Hematopoietic multipotent progenitor cell treated with erythropoietin and hydrocortisone succinate and interleukin-3 and kit ligand, for 6 days (in vitro differentiated cells): ENCODE measurements at places on chromosomes 16 and 17.
A peak's percentile ranks its signal among the peaks of the same experiment; 100 is the strongest.

GRCh38 chr17:33583518-33584417 lies 290.7 kb upstream of the ASIC2 start:
- DNase-seq: no peak

- DNase-seq: no peak
Observed at GRCh38 chr16:87790292-87791100, 24.7 kb upstream of the KLHDC4 start.

DNA sequence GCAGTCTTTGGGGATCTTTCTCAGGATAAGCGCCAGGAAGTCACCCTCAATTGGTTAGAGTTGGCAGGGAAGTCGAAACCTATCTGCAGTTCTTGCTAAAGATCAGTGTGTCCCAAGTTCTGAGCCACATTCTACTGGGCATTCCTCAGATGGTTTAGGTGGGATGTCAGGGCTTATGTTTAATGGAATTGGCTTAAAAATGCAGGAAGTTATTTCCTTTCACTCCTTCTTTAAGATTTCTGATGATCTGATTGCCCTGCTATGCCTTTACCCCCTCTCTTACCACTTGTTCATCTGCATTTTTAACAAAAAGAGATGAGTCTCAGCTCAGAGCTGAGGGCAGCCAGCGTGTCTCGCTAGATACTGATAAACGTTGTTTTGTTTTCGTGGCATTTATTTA lies 30.8 kb downstream of the FOXL1 start:
- no peak for DNase-seq

DNA sequence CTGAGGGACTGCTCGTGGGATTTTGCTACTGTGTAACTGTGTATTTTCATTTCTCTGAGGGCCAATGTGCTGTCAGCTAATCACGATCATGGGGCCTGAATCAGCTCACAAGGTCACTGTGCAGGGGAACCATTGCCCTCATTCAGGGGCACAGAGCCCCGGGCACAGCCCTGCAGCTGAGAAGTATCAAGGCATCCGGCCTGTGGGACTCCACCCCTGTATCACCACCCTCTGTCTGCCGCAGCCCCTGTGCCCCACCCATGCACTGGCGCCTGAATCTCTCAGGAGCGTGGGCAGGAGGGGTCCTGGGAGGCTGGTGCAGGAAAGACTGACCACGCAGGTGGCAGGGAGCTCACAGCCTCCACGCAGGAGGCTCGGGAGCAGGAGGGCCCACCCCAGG lies 43.4 kb upstream of the RASD1 start:
- peak; percentile 34 for DNase-seq

- DNase-seq: no peak
Observed at GRCh38 chr16:10093576-10093975, 88.7 kb downstream of the GRIN2A start.

- no peak for DNase-seq
Observed at GRCh38 chr16:58644108-58644507, 14.5 kb upstream of the CNOT1 start.

DNA sequence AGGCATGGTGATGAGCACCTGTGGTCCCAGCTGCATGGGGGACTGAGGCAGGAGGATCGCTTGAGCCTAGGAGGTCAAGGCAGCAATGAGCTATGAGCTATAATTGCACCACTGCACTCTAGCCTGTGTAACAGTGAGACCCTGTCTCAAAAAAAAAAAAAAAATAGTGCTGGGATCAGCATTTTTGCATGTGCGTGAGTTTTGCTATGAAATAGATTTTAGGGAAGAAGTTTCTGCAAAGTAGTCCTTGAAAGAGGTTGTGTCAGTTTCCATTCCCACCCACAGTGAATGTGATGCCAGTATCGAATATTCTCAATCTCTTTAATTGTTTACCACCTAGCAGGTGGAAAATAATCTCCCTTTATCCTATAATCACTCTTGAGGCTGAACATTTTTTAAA lies 26.3 kb upstream of the ARHGAP17 start:
- DNase-seq: no peak

GRCh38 chr17:74049167-74049966 lies 154.1 kb upstream of the RPL38 start:
- no peak for DNase-seq

GRCh38 chr16:19130385-19130784 lies 16.6 kb downstream of the ITPRIPL2 start:
- no peak for DNase-seq

GRCh38 chr17:46982577-46982976 lies 3.5 kb upstream of the RPRML start:
- DNase-seq: no peak

DNA sequence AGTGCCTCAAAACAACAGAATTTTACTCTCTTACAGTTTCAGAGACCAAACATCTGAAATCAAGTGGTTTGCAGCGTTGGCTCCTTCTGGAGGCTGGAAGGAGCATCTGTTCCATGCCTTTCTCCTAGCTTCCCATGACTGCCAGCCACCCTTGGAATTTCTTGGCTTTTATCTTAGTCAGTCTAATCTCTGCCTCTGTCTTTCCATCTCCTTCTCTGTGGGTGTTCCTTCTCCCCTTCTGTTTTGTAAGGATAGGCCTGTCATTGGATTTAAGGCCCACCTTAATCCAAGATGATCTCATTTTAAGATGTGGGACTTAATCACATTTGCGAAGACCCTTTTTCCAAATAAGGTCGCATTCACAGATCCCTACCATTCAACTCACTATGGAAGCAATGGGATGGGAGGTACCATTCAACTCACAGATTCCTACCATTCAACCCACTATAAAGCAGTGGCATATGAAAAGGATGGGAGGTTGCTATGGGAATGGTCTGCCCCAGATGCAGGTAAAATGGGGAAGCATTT lies 321.8 kb downstream of the WWOX start:
- DNase-seq: no peak

DNA sequence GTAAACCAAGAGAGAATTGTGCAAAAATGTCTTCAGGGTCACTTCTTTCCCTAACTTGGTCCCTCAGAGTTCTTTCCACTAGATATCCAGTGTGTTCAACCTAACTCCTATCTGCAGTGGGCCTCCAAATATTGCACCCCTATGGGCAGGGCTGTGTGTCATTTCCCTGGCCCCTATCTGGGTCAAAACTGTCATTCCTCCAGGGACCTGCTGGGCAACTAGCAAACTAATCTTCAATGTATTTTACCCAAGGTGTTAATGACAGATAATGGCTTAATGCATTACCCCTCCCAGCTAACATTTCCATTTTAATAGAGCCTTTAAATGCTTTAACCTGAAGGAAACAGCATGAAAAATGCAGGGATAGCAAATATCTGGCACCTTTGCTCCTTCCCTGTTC lies 25.8 kb upstream of the SKAP1 start:
- DNase-seq: peak; percentile 89

DNA sequence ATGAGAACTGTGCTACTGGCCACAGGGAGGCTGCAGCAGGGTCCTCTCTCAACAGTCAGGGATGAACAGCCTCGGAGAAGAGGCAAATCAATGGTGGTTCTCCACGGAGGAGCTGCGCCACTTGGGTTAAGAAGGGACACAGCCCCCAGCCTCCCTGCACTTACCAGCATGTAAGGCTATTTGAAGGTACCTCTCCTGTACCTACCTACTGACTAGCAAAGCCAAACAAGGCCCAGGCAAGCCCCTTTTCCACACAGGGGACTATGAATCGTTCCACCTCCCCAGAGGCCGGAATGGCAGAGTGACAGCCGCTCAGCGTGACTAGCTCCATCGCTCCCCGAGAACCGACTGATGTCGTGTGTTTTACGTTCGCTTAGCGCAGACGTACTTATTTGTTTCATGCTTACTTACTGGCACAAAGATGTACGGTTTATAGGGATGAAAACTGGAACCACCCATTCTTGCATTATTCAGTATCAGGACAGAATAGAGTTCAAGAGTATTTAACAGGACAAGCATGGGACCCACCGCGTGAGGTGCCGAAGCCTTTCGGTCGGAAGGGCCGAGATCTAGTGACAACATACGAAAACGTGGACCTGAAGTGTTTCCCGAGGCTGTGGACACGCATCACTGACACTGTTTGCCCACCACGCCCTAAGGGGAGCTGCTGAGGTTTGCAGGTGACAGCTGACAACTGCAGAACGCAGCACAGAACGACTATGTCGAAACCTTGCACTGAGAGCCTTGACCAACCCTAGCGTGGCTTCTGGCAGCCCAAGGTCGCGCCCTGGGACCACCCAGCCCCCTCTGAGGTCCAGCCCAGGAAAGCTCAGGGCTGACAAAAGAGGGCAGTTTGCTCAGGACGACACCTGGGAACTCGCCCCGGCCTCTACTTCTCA lies 1.0 kb downstream of the TEPSIN start:
- no peak for DNase-seq

- peak; percentile 63 for DNase-seq
Observed at GRCh38 chr17:40307001-40307730, 1.8 kb upstream of the RARA start.

GRCh38 chr17:40558890-40559563 lies 6.2 kb downstream of the CCR7 start:
- DNase-seq: no peak

- DNase-seq: no peak
Observed at GRCh38 chr17:79678091-79678735, 52.5 kb upstream of the ENPP7 start.

DNA sequence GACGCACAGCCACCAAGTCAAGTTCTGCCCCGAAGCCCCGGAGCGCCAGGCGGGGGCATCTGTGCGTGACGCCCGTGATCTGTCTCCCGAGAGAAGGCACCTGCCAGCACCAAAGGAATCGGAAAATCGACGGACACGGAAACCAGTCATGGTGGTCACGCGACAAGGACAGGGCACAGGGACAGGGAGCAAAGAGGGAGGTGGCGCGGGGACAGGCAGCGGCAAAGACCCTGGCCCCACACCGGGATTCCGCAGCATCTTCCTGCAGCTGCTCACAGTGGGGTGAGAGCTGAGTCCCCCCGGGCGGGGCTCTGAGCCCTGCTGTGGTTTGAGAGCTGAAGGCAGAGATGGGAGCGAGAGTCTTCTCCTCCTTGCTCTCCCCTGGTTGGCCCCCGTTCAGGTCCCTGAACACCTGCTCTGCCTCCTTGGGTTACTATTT lies 56.4 kb downstream of the ABR start:
- DNase-seq: no peak

DNA sequence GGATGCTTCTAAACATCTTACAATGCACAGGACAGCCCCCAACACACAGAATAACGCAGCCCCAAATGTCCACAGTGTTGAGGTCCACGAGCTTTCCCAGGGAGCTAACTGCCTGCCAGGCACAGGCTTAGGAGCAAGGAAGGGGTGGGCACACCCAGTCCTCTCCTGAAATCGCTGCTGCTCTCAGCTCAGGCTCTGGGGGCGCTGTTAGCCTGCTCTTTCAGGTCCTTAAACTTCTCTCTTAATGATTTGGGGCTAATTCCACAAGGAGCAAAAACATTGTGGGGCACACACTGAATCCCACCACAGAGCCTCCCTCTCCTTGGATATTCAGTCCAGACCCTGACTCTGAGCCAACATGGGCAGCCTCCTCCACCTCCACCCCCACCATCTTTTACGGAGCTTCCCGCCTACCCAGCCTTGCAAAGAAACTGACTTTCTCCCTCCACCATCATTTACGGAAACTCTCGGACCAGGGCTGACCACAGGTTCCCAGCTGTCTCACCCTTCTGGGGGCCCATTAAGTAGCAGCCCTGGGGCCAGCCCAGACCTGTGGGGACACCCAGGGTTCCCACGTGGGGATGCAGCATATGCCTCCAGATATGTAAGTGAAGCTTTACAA lies 1.1 kb downstream of the CD300H start:
- peak; percentile 77 for DNase-seq

DNA sequence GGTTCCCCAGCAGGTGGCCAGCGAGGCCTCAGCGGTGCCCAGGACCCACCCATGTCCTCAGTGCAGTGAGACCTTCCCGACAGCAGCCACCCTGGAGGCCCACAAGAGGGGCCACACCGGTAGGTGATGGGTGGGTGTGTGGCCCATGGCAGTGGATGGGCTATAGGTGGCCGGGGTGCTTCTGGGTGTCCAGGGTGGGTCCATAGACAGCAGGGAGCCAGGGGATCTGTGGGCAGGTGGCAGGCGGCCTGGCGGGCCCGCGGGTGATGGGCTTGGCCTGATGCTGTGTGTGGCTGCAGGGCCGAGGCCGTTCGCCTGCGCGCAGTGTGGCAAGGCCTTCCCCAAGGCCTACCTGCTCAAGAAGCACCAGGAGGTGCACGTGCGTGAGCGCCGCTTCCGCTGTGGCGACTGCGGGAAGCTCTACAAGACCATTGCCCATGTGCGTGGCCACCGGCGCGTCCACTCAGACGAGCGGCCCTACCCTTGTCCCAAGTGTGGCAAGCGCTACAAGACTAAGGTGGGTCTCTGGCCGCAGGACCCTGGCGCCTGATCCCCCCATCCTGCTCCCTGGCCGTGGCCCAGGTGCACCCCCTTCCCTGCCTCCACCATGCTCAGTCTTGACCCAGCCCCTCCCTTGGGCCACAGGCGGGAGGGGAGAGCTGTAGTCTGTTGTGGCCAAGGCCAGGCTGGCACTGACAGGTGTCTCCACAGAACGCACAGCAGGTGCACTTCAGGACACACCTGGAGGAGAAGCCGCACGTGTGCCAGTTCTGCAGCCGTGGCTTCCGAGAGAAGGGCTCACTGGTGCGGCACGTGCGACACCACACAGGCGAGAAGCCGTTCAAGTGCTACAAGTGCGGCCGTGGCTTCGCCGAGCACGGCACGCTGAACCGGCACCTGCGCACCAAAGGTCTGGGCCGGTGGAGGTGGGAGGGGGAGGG lies 2.1 kb upstream of the DNASE1L2 start:
- DNase-seq: no peak

DNA sequence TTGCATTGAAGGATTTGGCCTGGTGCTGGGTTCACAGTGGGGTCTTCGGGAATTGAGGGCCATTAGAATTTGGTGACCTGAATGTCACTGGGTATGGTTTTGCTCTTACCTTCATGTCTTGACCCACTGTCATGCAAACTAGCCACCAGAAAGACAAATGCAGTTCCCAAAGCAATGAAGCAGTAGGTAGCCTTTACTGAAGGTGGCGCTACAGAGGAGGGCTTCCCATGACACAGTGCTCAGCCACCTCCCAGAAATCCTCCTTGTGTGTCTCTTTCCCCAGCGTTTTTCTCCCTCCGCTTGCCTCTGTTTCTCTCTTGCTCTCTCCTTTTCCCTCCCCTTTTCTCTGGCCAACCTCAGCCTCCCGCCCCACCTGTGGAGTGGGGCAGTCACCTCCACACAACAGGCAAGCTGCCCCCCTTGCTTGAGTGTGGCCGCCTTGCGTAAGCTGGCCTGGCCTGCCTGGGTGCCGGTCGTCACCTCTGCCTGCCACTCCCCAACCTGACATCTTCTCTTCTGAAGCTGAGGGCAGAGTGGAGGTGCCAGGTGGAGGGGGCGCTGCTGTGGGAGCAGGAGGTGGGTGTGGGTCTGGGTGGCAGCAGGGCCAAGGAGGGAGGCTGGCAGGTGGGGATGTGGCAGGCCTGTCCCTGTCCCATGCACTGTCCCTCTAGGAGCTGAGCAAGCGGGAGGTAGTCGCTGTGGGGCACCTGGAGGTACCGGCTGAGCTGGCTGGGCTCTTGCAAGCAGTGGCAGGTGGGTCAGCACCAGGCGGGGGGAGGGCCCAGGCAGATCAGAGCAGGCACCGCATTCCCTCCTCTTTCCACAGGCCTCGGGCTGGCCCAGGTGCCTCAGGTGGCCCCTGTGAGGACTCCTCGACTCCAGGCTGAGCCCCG lies 34.7 kb downstream of the MYO15A start:
- DNase-seq: peak; percentile 70

GRCh38 chr17:43832976-43833829 lies at the start of gene MPP3:
MPP3 (minus strand) TSS chr17:43833146; CDS start chr17:43831906, 1,240 bp downstream.
- peak; percentile 78 for DNase-seq
